Non-pigmented ciliary epithelial cell (primary cell): ENCODE measurements at places on chromosomes 2 and 18.
A peak's percentile ranks its signal among the peaks of the same experiment; 100 is the strongest.

- no peak for DNase-seq
Measured at GRCh38 chr2:172226244-172227061, 123.8 kb upstream of the DLX2 start.

DNA sequence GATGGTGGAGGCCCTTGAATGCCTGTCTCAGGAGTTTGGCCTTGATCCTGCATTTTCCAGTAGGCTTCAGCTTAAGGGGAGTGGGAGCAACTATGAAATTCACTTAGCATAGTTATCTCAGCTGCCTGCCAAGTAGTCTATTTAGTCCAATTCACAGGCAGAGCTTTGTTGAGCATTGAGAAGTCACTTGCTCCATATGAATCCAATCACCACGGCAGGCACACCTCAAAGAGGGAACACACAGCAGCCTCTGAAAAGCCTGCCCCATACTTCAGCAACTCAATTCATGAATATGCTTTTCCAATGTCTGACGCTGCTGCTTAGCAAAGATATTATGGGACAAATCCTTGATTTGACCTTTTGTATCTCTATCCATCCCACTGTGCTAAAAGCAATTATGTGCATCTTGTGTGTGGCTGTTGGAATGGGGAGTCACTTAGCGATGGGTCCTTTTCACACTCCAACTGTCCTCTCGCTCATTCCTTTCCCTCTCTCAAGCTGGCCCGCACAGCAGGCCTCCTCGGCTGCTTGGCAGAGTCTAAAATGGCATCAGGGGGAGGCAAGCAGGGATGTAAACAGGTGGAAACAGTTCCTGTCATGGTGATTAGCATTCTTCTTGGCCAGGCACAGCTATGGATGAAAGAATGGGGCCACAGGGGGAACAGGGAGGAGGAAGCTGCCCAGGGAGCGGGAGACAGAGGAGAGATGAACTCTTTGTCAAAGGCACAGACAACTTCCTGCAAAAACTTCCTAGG lies 56.0 kb upstream of the LRPPRC start:
- DNase-seq = no peak

GRCh38 chr18:46163091-46163490 lies 58.9 kb downstream of the HAUS1 start:
- no peak for DNase-seq

DNA sequence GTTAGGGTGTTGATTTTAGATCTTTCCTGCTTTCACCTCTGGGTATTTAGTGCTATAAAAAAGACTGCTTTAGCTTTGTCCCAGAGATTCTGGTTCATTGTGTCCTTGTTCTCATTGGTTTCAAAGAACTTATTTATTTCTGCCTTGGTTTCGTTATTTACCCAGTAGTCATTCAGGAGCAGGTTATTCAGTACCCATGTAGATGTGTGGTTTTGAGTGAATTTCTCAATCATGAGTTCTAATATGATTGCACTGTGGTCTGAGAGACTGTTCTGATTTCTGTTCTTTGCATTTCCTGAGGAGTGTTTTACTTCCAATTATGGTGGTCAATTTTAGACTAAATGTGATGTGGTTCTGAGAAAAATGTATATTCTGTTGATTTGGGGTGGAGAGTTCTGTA lies 167.1 kb upstream of the KYNU start:
- no peak for DNase-seq

DNA sequence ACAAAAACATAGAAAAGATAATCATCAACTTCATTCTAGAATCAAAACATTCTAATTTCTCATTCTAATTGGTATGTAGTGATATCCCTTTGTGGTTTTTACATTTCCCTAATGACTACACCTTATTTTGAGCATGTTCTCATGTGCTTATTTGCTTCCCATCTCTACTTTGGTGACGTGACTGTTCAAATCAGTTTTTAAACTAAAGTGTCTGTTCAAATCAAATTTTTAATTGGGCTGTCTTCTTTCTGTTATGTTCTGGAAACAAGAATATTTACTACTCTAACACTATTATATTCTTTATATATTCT lies 45.5 kb downstream of the YES1 start:
- no peak for DNase-seq

GRCh38 chr18:45686891-45687611 lies 36.9 kb upstream of the SLC14A1 start:
- DNase-seq = no peak

- DNase-seq = no peak
Measured at GRCh38 chr2:112529757-112530156, 12.5 kb upstream of the POLR1B start.

DNA sequence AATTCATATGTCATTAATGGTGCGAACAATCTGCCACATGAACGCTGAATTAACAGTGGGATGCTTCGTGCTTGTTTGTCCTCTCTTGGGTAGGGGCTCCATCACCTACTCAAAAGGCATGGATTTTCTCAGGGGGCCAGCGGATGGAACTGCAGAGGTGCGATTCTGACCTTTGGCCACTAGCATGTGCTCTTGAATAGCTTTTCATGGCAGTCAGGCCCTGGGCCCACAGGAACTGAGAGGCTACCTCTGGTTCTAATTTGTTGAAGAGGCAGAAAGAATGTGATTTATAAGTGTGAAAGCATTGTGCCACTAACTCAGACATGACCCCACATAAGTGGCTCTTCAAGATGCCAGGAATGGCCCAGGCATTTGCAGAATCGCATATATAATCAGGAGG lies 283.2 kb downstream of the INSIG2 start:
- peak; percentile 9 for DNase-seq

GRCh38 chr2:159071190-159071915 lies 102.9 kb downstream of the TANC1 start:
- no peak for DNase-seq

GRCh38 chr2:39107156-39107555 lies 13.7 kb downstream of the SOS1 start:
- no peak for DNase-seq

DNA sequence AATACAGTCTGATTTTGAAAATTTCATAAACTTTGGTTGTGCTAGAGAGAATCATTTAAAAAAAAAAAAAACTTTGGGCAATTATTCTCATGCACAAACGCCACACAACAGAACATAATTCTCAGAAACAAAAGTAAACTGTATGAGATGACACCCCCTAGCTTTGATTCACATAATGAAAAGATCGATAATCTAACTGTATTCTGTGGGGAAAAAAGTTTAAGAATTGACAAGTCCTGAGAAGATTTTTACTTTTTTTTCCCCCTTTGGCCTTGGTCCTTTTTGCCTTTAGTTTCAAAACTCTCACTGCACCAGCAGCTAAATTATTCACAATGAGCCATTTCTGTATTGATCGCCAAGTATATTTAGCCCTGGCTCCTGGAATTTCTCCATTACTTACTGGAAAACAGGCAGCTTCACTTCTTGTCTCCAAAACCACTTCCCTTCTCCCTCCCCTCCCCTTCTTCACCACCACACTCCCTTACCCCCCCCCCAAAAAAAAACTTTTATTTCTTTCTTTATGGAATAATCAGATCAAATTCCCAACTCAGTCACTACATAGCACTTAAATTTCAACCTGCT lies 2.0 kb downstream of the IKZF2 start:
- DNase-seq = no peak

DNA sequence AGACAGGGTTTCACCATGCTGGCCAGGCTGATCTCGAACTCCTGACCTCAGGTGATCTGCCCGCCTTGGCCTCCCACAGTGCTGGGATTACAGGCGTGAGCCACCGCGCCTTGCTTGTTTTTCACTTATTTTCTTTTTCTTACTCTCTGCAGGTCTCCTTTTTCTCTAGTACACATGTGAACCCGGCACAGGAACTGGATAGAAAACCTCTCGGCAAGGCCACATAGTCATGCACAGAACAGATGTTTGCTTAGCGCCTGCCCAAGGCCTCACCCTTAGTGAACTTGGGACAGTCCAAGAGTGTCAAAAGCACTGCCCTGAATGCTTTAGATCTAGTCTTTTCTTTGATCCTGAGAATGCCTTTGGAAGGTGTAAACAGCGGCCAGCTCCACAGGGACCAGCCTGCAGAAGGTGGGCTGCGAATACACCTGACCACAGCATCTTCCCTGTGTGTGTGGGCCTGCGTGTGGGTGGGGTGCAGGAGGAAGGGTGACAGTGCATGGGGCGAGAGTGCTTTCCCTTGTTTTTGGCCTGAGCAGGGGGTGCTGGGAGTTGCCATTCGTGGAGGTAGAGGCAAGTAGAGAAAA lies 27.0 kb downstream of the IMPA2 start:
- DNase-seq = no peak

DNA sequence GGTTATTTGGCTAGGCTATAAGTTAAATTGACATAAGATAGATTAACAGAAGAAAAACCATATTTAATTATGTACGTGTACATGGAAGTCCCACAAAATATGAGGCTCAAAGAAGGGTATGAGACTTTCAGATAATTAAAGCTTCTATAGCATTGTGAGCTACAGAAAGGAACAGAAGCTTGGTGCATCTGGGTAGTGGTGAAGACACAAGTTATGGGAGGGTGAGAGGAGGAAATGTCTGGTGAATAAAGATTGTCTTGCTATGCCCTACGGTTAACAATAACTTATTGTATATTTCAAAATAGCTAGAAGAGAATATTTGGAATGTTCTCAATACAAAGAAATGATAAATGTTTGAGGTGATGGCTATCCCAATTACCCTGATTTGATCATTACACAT lies 6.8 kb upstream of the FAM124B start:
- no peak for DNase-seq

GRCh38 chr18:35564795-35565453 lies 16.6 kb upstream of the GALNT1 start:
- DNase-seq = no peak
